Right renal pelvis (tissue), 4 donors: ENCODE measurements at places on chromosomes 5 and 9. TPM values are rescaled to one million over a fixed set of nuclear protein-coding genes. Genes with fewer than 3 reads are reported as not detected.

The PCDHA11 gene
- 0.37 TPM for polyA plus RNA-seq

DNA sequence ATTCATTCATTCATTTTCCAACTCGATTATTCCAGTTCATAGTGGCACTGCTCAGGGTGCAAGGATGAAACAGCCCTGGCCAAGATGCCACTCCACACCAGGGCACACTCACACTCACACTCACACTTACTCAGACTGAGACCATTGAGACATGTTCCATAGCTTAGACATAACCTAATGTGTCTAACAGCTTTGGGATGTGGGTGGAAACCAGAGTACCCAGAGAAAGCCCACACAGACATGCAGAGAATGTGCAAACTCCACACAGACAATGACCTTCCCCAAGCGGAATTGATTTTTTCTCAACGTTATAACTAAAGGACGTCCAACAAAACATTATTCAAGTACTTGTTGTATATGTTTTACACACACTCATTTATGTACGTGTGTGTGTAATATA is 1363.5 kb downstream of the EFNA5 start:
- no peak for DNase-seq

DNA sequence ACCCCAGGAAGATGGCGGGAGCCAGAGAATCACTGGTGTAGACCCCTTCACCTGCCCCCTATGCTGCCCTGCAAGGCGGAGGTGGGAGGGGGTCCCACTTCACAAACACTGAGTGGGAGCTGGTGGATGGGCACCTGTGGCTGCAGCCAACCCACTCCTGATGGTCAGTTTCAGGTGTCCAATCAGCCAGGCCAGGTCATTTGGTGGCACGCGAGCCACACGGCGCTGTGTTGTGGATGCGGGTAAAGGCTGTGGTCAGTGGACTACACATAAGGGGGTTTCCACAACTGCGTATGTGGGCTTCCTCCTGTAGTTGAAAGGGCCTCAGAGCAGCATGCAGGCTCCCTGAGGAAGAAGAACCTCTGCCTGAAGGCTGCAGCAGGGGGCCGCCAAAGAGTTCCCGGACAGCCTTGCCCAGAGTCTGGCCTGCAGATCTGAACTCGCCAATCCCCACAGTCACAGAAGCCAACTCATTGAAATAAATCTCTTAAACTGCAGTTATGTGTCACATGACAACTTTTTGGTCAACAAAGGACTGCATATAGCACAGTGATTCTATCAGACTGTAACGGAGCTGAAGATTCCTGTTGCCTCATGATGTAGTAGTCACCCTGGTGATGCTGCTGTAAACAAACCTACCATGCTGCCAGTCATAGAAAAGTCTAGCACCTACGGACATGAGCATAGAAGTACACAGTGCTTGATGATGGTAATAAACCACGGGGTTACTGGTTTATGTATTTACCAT is 284.7 kb upstream of the IRX2 start:
- DNase-seq = no peak

- DNase-seq = no peak
Measured at GRCh38 chr5:9124838-9125237, 421.0 kb downstream of the SEMA5A start.

DNA sequence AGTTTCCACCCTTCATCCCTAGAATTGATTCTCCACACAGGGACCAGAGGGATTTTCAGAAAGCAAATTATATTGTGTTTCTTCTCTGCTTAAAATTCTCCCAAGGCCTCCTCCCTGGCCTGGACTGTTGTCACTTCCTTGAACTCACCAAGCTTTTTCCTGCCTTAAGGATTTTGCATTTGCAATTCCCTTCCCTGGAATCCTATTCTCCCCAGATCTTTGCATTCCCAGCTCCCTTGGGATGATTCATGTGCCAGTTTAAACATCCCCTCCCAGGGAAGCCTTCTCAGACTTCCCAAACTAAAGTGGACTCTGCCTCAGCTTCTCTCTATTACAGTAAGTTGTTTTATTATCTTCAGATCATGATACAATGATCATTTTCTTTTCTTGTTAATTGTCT is 35.2 kb upstream of the PDE8B start:
- no peak for DNase-seq

The CDKN2B gene
- 0.17 TPM for polyA plus RNA-seq

The PCDHB4 gene
- 2.8 TPM for polyA plus RNA-seq

The SPINK4 gene
- polyA plus RNA-seq = not detected

- DNase-seq = no peak
Measured at GRCh38 chr5:18954239-18954638, 1033.8 kb downstream of the CDH18 start.

The TUSC1 gene
- polyA plus RNA-seq = 20.9 TPM

- DNase-seq = no peak
Measured at GRCh38 chr5:115413651-115414050, 117.2 kb upstream of the CCDC112 start.

DNA sequence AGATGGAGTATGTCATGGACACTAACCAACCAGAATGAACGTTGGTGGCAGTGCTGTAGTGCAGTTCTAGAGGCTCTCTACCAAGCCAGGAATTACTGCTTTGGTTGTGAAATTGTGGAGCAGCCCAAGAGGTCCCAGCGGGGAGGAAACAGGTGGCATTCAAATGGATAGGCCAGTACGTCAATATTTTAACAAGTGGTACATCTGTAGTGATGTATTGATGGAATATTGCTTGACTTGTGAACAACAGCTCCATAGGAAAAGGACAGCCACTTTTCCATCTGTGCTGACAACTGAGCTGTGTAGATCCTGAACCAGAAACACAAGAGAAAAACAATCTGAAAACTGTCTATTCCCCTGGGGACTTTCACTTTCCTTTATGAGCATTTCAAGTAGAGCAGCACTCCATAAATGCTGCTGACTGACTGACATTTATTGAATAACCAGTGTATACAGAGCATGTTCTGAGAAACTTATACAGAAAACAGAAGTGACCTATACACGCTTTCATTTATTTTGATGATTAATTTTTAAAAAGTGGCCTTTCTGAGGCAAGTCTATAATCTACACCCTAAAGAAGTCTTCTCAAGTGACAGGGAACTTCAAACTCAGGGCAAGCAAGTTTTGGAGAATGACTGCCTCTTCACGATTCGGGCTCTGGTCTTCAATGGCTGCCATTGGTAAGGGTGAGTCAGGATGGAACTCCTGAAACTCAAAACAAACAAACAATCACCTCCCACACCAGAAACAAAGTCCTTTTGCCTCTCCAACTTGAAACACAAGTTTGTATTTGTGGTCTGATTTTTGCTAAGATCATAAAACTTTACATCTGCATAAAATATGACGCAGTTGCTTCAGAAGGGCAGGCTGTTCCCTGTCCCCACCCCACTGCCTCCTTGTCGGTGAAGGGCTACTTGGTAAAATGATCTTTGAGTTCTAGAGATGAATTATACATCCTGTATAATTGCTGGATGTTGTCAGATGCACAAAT is 362.4 kb downstream of the NDUFS4 start:
- no peak for DNase-seq

The ARHGEF37 gene
- 5.7 TPM for polyA plus RNA-seq

GRCh38 chr9:106797299-106797698 is 65.7 kb upstream of the ZNF462 start:
- DNase-seq = no peak

DNA sequence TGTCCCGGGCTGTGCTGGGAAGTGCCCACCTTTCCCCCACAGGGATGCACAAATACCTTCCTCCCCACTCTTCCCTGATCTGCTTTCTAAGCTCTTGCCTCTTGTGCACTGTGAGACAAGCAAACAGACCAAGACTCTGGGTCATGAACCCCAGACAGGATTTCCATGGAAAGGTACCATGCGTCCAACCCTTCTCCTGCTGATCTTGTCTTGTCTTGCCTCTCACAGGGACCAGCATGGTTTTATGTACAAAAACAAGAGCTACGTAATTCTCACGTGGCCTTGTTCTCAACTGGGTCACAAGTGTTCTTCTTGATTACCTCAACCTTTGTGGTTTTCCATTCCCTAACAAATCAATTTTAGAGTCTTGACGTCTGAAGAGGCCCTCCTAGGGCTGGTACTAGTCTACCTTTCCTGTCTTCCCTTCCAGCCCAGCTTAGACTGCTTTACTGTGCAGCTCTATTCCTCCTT is 176.5 kb upstream of the MAP3K1 start:
- DNase-seq = no peak

The CARTPT gene
- polyA plus RNA-seq = 0.30 TPM

DNA sequence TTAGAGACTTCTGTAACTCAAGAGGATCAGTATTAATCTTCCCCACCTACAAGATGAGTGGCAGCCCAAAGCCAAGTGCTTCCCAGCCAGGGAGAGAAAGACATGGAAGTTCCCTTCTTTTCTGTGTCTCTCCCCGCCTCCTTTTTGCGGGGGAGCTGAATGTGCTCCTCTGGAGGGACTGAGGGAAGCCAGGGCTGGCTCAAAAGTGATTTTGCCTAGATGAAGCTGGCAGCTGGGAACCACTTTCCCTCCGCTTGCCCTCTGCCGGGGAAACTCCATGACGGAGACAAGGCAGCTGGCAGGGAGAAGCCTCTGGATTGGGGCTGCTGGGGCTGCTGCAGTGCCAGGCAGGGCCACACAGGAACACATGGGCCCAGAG is 24.4 kb downstream of the EGR1 start:
- no peak for DNase-seq

DNA sequence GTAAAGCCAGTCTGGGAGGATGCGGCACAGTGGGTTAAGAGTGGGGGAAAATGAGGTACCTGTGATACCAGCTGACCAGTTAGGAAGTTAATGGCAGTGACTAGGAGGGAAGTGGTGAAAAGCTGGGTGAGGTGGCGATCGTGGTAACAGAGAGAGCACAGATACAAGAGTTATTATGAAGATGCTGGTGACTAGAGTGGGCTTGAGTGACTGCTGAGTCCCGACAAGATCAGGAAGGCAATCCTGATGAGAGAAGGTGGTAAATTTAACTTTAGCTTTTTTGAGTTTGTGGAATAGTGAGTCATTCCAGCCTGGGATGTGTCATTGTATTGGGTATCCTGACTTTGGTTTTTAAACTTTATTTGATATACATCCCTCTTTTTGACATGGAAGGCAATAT is 38.8 kb downstream of the CMYA5 start:
- no peak for DNase-seq

- DNase-seq = no peak
Measured at GRCh38 chr5:113242481-113243348, 192.1 kb downstream of the TSSK1B start.

DNA sequence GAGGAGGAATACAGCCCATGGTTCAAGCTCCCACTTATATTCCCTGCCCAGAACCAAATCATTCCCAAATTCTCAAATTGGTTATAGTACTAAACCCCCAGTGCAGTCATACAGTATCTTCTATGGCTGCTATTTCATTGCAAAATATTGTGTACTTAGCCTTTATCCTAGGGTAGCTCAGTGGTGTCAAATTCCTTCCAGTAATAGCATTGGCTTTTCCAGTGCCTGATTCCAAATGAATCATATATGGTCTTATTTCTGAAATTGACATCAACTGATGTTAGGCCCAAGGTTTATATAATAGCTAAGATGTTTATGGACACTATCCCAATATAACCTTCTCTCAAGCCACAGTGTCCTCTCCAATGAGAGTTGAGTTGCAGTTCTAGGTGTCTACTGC is 256.7 kb downstream of the NDUFS4 start:
- DNase-seq = no peak

- DNase-seq = no peak
Measured at GRCh38 chr5:57246426-57246825, 72.6 kb downstream of the GPBP1 start.

The SH3RF2 gene
- polyA plus RNA-seq = 4.7 TPM

DNA sequence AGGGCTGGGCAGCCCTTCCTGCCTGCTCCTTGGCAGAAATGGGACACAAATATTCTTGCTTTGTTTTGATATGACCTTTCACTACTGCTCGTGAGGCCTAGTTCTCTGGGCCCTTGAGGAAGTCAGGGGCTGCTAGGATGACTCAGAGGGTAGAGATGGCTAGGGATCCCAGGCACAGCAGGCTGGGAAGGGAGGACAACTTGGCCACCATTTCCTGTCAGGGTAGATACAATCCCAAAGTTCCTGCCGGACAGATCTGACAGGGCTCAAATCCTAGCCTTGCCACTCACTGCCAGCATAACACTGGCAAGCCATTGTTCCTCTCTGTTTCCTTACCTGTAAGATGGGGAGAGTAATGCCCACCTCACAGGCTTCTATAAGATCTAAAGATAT is 31.7 kb upstream of the MEIKIN start:
- no peak for DNase-seq

- DNase-seq = no peak
Measured at GRCh38 chr5:159033351-159033657, 66.4 kb downstream of the EBF1 start.

The LIX1 gene
- polyA plus RNA-seq = 6.1 TPM

GRCh38 chr9:130205912-130206311 is 33.7 kb downstream of the NCS1 start:
- no peak for DNase-seq

GRCh38 chr9:81604306-81605169 is 84.8 kb downstream of the TLE1 start:
- DNase-seq = no peak

GRCh38 chr5:80122579-80122978 is 87.4 kb downstream of the THBS4 start:
- no peak for DNase-seq

DNA sequence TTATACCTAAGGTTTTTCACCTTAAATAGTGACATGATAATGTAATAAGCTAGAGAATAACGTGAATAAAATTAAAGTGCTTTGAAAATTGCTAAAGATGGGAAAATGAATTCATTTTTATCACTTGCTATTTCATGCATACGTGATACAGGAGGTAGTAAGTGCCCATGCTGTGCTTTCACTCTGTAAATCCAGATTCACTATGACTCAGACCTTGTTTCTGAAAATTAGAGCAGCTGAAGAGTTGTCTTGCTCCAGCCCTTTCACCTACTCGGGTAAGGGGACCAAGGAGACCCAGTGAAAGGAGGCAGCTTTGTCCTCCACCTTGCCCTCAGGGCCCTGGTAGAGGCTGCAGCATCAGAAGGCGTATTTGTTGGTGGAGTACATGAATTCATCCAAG is 87.9 kb downstream of the ANKH start:
- DNase-seq = no peak

The SOWAHA gene
- 5.2 TPM for polyA plus RNA-seq

DNA sequence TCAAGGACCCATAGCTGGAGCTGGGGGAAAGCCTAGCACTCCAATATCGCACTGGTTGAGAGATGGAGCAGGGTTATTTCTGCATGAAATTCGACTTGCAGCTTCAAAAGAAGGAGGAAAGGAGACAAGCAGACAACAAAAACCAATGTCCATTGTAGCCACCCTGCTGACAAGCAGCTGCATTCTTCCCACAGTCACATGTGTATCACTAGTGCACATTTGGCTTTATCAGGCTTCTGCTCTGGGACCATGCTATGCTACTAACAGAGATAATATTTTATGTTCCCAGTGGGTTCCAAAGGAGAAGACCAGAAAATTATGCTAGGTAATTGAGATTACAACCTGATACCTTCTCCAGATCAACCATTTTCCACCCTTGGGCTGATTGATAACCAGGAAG is 59.7 kb downstream of the MFAP3 start:
- DNase-seq = no peak

The RNF20 gene
- polyA plus RNA-seq = 67.0 TPM

GRCh38 chr9:82882138-82882537 is 180.8 kb downstream of the RASEF start:
- no peak for DNase-seq

- no peak for DNase-seq
Measured at GRCh38 chr5:1882337-1883119, at the start of gene IRX4. Gene IRX4, minus strand, starts transcription at chr5:1882925. Its CDS starts 278 bp downstream, at chr5:1882647.

The PCDHGB5 gene
- polyA plus RNA-seq = 11.0 TPM

The OLFM1 gene
- polyA plus RNA-seq = 5.8 TPM

The CDC25C gene
- 6.7 TPM for polyA plus RNA-seq

GRCh38 chr9:88816141-88816540 is 175.1 kb upstream of the S1PR3 start:
- no peak for DNase-seq
